ENCODE measurements at places on chromosomes 16 and 17.

- DNase-seq, result no peak
Measured at GRCh38 chr17:56756536-56756935, 77.2 kb downstream of the C17orf67 start.

- no peak for DNase-seq
Measured at GRCh38 chr17:17668775-17669579, 12.3 kb upstream of the RAI1 start.

DNA sequence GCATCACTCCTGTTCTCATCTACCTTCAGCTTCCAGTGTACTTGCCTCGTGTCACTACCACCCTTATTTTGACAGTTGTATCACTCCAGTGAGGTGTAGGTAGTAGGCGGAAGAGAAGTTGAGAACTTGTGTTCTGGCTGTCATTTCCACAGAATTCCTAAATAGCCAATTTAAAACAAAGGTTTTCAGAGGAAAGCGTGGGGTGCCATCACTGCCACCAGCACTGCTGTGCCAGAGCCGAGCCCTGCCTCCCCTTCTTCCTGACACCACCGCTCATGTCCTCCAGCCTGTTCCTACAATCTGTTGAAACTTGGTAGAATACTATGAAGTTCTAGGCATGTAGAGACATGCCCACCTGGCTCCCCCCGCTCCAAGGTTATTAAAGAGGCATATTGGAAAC lies 215.8 kb downstream of the TANC2 start:
- no peak for DNase-seq

DNA sequence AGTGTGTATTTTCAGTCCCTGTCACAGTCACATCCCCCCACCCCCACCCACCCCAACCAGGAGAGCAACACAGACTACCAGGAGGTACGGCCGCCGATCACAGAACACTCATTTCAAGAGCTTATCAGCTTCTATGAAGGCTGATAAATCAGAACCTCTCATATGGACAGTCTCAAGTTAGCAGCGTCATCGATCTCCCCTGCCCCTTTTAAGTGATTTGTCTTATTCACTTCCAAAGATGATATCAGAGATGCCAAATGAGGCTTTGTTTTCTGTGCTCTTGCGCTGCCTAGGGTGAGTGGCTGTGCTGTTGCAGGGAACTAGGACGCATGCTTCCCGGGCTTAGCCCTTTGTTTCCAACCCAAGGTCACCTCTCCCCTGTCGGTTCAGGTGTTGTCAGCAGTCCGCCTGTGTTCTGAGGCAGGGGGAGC lies 26.8 kb upstream of the PMFBP1 start:
- no peak for DNase-seq

DNA sequence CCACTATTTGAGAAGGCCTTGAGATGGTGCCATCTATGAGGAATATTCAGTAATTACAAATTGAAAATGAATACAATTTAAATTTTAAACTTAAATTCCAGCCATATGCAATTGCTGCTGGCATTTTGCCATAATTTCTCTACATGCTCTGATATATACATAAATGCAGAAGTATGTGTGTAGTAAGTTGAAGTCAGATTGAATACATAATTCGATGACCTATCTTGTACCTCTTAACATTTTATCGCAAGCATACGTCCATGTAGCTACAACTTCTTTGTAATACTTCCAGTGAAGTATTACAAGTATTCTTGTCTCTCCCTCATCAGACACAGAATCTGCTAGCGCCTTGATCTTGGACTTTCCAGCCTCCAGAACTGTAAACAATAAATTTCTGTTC lies 26.0 kb downstream of the CDH11 start:
- no peak for DNase-seq

- DNase-seq, result no peak
Measured at GRCh38 chr16:48556243-48556912, 53.6 kb downstream of the N4BP1 start.

GRCh38 chr17:80109066-80109660 lies 7.8 kb downstream of the GAA start:
- DNase-seq, result no peak

DNA sequence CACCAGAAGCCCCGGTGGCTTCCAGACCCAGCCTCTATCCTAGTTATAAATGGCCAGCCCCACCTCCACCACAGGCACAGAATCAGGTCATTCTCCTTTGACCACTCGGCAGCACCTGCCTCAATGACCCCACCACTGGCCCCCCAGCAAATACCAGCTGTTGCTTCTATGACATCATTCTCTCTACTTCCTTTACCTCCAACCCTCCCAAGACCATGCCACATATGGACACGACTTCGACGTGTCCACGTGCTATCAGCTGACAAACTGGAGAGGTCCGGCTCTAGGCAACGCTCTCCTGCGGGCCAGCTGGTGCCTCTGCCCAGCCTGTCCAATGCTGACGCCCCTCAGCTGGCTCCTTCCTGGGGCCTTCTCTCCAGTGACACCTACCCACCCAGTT lies 5.9 kb downstream of the ALYREF start:
- DNase-seq, result no peak

DNA sequence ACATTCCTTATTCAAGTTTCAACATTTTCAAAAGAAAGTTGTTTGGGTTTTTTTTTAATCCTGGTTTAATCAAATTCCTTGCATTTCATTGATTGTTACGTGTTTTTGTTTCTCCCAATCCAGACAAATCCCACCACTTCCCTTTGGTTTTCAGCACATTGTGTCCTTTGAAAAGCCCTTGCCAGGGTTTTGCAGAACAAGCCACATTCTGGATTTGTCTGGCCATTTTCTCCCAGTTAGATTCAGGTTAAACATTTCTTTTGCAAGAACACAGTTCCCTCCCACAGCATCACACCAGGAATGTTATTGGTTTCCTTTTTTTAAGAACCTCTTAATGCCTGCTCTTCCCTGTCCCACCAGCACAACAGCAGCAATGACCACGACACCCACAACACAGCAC lies 278.0 kb upstream of the SALL1 start:
- no peak for DNase-seq

DNA sequence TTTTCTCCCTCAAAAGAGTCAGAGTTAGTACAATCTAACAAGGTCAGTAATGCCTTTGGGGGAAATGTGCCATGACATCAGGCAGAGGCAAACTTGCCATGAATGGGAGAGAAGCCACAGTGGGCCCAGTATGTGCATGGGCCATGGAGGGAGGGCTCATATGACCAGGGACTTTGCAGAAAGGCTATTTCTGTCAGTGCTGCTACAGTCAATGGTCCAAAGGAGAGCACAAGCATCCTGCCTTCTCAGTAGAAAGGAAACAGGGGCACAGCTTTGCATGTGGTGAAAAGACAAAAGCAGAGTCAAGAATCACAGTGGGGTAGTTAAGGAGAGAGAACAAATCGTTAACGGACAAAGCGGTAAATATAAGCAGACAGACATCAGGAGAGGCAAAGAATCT lies 11.2 kb upstream of the CORO6 start:
- no peak for DNase-seq

GRCh38 chr17:72751746-72752145 lies 340.7 kb downstream of the SLC39A11 start:
- no peak for DNase-seq

DNA sequence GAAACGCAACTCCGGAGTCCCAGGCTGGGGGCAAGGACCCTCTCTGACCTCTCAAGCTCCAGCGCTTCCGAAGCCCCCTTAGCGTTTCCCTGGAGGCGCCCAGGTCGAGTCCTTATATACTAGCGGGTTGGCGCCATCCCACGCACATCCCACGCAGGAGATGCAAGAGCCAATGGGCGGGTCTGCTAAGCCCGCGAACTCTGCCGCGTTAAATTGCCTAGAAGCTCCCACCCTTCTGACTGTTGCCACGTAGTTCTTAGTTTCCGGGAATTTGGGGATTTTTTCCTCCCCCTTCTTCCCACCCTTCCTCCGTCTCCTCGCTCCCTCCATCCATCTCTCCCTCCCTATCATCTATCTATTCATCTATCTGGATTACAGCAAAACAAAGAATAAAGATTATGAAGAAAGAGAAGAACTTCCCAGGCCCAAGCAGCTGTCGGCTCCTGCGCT lies at the start of gene SLFN11:
TSS of gene SLFN11 (minus strand) at position 88 of the 450 bp plus-strand sequence. CDS start 9,814 bp downstream, outside the sequence.
- peak; percentile 47 for DNase-seq

- DNase-seq, result no peak
Measured at GRCh38 chr16:12677502-12677901, 126.2 kb downstream of the CPPED1 start.

GRCh38 chr16:29810699-29811169 lies 1.3 kb upstream of the PRRT2 start:
- DNase-seq, result no peak

DNA sequence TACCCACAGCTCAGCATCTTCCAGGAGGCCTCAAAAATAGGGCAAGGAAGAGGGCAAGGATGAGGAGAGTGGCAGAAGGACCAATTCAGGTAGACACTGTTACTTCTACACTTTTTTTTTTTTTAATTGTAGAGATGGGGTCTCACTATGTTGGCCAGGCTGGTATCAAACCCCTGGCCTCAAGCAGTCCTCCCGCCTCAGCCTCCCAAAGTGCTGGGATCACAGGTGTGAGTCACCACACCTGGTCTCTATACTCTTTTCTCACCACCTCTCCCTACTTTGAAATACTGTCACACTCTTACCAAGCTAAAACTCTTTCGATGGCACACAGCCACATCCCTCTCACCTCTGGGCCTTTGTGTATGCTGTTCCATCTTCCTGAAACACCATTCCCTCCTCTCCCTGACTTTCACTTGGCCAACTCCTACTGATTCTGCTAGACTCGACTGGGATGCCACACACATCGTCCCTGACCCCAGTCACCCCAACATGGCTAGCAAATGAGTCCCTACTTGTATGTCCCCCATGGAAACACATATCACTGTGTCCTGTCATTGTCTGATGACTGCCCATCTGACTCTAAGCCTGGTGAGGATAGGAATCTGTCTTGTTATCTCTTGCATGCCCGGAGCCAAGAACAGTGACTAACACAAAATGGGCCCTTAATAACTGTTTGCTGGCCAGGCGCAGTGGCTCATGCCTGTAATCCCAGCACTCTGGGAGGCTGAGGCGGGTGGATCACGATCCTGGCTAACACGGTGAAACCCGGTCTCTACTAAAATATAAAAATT lies 7.2 kb upstream of the SLC43A2 start:
- DNase-seq, result no peak

DNA sequence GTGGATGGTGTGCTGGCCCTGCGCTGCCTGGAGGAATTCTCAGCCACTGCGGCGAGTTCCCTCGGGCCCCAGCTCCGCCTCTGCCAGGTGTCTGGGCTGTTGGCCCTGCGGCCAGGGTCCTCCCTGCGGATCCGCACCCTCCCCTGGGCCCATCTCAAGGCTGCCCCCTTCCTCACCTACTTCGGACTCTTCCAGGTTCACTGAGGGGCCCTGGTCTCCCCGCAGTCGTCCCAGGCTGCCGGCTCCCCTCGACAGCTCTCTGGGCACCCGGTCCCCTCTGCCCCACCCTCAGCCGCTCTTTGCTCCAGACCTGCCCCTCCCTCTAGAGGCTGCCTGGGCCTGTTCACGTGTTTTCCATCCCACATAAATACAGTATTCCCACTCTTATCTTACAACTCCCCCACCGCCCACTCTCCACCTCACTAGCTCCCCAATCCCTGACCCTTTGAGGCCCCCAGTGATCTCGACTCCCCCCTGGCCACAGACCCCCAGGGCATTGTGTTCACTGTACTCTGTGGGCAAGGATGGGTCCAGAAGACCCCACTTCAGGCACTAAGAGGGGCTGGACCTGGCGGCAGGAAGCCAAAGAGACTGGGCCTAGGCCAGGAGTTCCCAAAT lies 1.3 kb upstream of the TNFSF13 start:
- DNase-seq, result no peak

- DNase-seq, result no peak
Measured at GRCh38 chr16:48182979-48183537, 27.3 kb upstream of the ABCC12 start.

- DNase-seq, result no peak
Measured at GRCh38 chr16:57019746-57020145, 30.4 kb downstream of the NLRC5 start.

Data from dorsolateral prefrontal cortex (tissue), 122 donors.